ENCODE measurements at places on chromosomes 7 and 10. TPM values are rescaled to one million over a fixed set of nuclear protein-coding genes. Genes with fewer than 3 reads are reported as not detected.

- DNase-seq: no peak
These were observed 28.4 kb downstream of the MBL2 start for GRCh38 chr10:52744057-52744805.

GRCh38 chr7:140209866-140210609 is 33.3 kb upstream of the KDM7A start:
- no peak for DNase-seq

GRCh38 chr10:17183110-17183509 is 18.4 kb downstream of the TRDMT1 start:
- no peak for DNase-seq

GRCh38 chr7:139860090-139860775 is 31.2 kb downstream of the TBXAS1 start:
- DNase-seq: no peak

DNA sequence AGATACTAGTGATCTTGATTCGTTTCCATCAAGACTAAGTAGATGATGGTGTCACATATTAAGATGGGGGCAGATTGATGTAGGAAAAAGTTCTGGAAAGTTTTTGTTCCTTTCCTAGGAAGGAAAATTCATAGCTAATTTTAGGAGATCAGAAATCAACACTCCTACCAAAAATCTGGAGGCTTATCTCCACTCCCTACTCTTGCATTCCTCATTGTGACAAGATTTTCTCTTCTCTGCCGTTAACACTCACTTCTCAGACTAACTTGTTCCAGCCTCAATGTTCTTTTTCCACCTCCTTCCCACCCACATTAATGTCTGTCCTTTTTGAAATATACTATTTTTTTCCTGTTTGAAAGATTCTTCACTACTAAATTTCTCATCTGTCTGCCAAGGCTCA is 851.9 kb upstream of the GHITM start:
- no peak for DNase-seq

- DNase-seq: no peak
These were observed 32.1 kb upstream of the MSRB2 start for GRCh38 chr10:23063045-23063972.

DNA sequence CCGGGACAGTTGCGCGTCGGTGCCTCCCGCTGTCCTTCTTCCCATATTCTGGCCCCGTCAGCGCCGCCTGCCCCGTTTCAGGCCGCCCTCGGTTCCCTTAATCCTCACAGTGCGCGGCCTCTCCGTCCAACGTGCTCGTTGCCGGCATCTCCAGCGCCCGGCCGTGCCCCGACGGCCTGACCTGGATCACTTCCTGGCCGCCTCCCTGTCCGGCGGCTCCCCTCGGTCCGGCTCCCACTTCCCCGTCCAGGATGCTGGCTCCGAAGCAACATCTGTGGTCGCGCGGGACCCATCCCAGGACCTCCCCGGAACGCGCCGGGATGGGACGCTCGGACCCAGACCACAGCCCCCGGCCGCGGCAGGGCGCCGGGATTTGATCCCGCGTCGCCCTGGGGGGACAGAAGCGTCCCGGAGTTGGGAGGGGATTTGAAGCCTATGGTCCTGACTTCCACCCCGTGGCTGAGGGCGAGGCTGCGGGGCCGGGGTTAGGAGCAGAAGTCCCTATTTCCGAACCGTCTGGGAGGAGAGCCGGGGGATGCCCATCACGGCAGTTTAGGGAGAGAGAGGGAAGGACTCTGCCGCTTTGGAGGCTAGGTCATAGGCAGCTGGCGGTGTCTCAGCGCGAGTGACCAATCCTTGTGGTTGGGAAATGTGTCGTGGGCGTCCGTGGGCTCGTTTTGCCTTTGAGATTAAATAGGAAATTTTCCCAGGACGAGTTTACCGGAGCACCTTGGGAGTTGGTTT is 53.8 kb downstream of the KCTD7 start:
- peak; percentile 88 for DNase-seq

- no peak for DNase-seq
These were observed 160.6 kb upstream of the EEPD1 start for GRCh38 chr7:35992436-35992835.

DNA sequence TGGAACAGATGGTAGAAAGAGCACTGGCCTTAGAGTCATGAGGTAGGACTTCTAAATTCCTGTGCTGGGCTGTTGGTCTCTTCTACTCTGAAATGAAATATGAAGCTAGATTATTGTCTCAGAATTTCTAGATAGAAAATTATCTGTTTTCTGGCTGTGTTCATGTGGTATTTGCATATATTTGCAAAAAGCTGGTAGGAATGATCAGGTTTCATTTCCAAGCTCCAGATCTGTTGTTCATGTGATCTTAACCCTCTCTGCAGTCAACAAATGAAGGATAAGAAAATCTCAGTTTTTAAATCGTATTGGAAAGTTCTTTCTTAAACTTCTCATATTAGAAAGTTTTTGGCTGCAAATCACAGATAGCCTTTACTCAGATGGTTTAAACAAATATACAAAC is 248.3 kb downstream of the CDK14 start:
- no peak for DNase-seq

GRCh38 chr10:33410096-33410859 is 75.8 kb upstream of the NRP1 start:
- no peak for DNase-seq

DNA sequence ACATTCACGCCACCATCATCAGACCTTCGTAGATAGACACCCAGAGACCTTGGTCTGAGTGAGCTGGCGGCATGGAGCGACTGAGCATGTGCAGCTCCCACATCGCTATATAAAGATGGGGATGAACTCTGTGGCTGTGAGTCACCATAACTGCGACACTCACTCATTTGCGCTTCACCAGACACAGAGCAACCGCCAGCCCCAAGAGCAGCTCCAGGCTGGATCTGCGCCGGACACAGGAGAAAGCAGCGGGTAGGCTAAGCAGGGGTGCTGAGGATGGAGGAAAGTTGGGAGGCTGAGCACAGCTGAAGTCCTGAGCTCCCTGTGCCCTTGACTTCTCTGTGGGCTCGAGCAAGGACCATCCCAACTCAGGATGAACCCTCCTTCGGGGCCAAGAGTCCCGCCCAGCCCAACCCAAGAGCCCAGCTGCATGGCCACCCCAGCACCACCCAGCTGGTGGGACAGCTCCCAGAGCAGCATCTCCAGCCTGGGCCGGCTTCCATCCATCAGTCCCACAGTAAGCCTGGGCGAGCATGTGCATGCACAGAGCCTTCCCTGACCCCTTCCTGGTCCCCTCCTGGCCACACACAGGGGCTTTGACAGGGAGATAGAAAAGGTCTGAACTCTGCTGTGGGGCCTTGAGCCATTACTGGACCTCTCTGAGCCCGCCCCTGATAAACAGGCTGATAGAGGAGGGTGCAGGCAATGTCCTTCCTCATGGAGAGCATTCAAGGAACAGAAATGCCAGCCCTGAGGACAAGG is at the start of gene OPN4:
OPN4 (plus strand) TSS at position 137 of the 762 bp plus-strand sequence; CDS start at position 374, 237 bp downstream.
- DNase-seq: peak; percentile 72

DNA sequence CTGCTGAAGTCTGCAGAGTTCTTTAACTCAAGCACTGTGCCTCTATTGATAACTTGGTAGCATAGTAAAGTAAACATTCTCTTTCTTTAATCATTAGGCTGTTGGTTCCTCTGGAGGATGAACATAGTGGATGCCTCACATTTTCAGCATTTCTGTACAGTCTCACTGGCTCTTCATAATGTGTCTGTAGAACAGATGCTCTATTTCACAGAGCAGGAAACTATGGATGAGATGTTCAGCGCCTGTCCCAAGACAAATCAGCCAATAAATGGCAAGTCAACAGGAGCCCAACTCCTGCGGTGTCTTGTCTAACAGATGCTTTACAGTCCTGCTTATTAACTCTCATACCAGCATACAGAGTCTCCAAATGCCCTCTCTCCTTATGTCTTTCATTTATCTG is 36.5 kb downstream of the NRBF2 start:
- no peak for DNase-seq

GRCh38 chr7:47776335-47776734 is 171.9 kb downstream of the PKD1L1 start:
- no peak for DNase-seq

DNA sequence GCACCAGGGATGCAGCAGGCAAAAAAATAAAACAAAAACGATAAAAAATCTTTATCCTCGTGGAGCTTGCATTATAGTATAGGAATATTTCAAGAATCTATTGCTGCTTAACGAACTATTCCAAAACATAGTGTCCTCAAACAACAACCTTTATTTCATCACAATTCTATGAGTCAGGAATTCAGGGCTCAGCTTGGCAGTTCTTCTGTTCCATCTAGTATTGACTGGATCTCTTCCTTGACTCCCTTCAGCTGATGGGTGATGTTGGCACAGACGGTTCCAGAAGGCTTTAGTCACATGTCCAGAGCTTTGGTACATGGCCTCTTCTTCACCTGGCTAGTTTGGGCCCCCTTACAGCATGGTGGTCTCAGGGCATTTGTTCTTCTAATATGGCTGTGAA is 88.0 kb downstream of the RTKN2 start:
- DNase-seq: no peak

DNA sequence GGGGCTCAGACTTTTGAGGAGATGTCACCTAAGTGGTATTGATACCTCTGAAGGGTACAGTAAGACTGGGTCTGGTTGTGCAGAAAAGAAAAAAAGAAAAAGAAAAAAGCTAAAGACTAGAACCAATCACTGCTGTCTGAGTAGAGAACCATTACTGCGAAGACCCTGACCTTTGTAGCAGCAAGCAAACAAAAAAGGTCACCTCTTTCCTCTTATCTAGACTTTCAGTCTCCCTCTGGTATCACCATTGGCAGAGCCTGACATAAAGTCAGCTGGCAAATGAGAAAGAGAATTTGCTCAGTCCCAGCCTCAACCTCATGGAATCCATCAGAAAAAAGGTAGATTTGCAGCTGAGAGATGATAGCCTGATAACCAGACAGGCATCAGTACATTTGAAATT is 2.6 kb upstream of the DNTT start:
- no peak for DNase-seq

DNA sequence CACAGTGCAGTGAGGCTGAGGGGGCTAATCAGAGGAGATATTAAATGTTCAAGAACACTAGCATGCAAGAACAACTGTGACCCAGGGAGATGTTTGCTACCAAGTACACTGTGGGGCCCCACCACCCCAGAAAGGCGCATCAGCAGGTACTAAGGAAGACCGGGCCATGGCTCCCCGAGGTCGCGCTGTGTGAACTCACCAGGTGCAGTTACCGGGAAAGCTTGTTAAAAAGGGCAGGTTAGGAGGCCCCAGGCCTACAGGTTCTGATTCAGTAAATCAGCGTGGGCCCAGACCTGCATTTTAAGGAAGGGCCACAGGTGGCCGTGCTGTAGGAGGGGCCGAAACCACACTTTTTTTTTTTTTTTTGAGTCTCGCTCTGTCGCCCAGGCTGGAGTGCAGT is 54.6 kb downstream of the TMEM209 start:
- DNase-seq: peak; percentile 69

DNA sequence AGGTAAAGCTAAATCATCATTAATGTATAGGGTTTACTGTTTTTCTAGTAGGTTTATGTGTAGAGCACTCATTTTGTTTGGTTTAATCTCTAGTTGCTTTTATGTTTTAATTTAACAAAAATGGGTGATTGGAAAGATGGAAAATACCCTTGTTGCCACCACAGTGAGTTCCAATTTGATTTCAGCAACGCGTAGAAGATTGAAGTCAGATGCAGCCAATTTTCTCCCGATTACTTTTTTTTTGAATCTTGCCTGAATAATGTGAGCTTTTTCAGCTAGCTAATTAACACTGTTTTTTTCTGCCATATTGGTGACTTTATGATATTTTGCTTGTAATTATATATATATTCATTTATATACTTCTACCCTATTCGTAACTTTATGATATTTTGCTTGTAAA is 293.8 kb downstream of the SDK1 start:
- no peak for DNase-seq

GRCh38 chr10:34415039-34415438 is 400.1 kb downstream of the PARD3 start:
- DNase-seq: no peak

DNA sequence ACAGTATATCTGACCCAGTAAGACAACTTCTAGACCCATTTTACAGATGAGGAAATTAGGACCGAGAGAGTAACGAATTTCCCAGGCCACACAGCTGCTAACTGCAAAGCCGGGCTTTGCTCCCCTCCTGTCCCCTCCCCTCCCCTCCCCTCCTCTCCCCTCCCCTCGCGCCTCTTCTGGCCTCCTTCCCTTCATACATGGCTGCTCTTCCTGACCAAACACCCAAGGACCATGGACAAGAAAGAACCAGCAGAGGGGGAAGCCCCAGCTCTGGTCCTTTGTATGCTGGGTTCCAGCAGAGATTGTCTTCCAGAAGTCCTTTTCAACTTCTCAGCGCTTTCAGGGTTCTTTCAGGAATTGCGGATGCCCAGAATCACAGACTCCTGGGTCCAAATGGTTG is 3.6 kb upstream of the TMEM72 start:
- DNase-seq: no peak

- no peak for DNase-seq
These were observed 1.0 kb upstream of the NRP1 start for GRCh38 chr10:33335551-33335800.

- no peak for DNase-seq
These were observed 16.9 kb downstream of the KCNMA1 start for GRCh38 chr10:77620731-77621130.

DNA sequence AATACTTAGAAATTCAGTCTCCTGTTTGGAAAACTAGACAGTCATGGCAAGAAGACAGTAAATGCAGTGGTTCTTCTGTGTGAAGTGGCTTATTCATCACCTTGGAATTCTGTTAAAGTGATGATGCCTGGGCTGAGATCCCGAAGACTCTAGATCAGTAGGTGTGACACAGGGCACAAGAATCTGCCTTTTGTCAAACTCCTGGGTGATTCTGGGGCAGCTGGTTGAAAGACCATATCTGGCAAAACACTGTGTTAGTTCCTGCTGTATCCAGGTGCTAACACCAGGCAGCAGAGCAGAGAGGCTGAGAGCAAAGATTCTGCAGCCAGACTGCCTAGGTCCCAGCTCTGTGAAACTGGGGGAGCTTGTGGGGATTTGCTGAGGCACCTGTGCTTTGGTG is 26.5 kb downstream of the MRC1 start:
- DNase-seq: no peak

DNA sequence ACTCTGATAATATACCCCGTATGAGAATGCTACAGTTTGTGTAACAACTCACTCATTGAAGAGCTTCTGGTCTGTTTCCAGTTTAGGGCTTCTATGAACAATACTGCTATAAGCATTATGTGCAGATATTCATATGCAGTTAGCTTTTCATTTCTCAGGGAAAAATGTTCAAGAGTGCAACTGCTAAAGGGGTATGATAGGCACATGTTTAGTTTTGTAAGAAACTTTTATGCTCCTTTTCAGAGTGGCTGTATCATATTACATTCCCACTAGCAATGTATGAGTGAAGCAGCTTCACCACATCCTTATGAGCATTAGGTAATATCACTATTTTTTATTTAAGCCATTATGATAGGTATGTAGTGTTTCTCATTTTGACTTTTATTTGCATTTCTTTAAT is 182.6 kb upstream of the CXCL12 start:
- no peak for DNase-seq

GRCh38 chr7:131462059-131462458 is 94.4 kb downstream of the PODXL start:
- no peak for DNase-seq

GRCh38 chr7:74266191-74266963 is 12.2 kb upstream of the RFC2 start:
- no peak for DNase-seq

CYP2C8 gene
- 0.90 TPM for total RNA-seq

GALNT17 gene
- total RNA-seq: 2.2 TPM

OR9A2 gene
- total RNA-seq: not detected

CLRN3 gene
- 0.29 TPM for total RNA-seq

CFAP46 gene
- not detected for total RNA-seq

SLC16A9 gene
- total RNA-seq: 0.06 TPM

WEE2 gene
- total RNA-seq: not detected

HABP2 gene
- total RNA-seq: not detected

LLCFC1 gene
- not detected for total RNA-seq

HOGA1 gene
- total RNA-seq: 3.8 TPM

PHKG1 gene
- 2.8 TPM for total RNA-seq

WNT8B gene
- total RNA-seq: not detected
